ENCODE measurements at places on chromosomes 6 and 20.

GRCh38 chr6:89357390-89357789 lies 4.9 kb upstream of the UBE2J1 start:
- no peak for DNase-seq

GRCh38 chr6:37696220-37696840 lies 1.4 kb downstream of the MDGA1 start:
- no peak for DNase-seq

- DNase-seq, result no peak
Observed at GRCh38 chr6:106225581-106225980, 100.0 kb downstream of the ATG5 start.

DNA sequence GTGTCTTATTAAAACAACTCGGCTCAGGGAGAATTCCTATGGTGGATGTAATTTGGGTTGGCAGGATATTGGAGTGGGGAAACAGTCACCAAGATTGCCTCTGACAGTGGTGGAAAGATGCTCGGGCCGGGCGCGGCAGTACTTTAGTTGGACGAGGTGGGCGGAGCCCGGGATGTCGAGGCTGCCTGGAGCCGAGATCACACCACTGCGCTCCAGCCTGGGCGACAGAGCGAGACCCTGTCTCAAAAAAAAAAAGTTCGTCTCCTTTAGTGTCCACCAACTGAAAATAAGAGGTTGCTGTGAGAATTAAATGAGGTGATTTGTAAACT lies 621 bp downstream of the NOL7 start:
- DNase-seq, result no peak

- no peak for DNase-seq
Observed at GRCh38 chr20:62030834-62031434, 34.7 kb downstream of the TAF4 start.

DNA sequence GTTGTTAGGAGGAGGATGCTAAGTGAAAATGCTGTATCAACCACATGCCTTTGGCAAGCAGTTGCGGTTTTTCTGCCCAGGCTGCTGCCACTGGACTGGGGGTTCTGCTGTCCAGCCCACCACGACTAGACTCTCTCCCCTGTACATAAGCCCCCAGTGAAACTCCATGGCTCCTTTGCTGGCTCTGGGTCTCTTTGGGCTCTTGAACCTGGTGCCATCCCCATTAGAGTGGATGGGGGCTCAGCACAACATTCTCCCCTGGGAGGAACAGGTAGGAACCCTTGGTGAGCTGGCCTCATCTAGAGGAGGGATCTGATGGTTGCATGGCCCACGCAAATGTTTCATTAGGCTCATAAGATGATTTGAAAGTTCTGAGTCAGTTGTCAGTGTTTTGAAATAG lies 204.8 kb upstream of the KCNG1 start:
- DNase-seq, result no peak

DNA sequence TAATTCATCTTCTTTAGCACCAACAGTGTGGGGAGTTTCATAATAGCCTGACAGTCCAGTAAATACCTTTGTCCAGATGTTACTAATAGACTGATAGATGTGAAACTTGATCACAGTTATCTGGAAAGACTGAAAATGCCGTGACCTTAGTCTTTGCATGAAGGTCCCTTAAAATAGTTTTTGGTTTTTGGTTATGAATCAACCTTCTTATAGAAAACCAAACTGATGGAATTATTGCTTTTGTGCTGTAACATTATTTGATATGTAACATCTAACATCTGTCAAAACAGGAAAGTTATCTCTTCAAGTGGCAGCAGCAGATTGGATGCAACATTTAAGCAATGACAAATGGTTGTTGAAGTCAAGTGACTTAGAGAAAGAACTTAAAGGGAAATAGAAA lies 190.4 kb downstream of the DOK5 start:
- no peak for DNase-seq

GRCh38 chr6:36065916-36066315 lies 38.3 kb downstream of the MAPK14 start:
- DNase-seq, result no peak

- DNase-seq, result no peak
Observed at GRCh38 chr6:20747991-20748390, 213.7 kb downstream of the CDKAL1 start.

DNA sequence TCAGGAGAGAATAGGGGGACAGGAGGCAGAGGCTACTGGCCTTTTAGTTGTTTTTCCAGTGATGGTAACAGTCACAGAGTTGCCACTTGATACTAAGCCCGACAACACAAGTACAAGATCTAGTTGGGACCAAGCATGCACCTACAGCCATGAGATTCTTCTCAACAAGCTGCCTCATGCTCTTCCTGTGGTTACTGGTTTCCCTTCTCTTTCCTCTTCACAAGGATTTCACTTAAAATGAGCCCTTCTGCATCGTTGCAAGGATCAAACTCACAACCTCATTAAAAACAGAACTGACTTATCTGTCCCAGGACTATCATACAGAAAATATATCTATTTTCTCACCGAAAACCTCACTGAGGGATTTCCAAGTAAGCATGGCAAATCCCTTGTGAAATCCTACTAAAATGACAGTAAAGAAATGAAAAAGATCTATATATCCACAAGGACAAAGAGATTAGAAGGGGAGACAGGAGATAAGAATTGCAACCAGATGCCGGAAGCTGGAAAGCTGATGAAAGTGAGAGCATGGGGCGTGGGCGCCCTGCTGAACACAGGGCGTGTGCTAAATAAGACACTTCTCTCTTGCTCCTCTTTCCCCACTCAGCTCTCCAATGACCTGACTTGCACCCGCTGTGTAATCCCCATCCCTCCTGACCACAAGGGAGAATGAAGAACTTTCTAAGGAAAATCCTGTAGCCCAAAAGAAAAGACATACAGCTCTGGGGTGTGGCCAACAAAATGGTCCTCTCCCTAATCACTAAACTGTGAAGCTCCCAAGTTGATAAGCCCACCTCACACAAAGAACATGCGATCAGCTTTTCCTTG lies 13.4 kb downstream of the MTFR2 start:
- DNase-seq, result peak; percentile 59

GRCh38 chr6:159880412-159880975 lies 10.3 kb upstream of the MAS1 start:
- no peak for DNase-seq

- no peak for DNase-seq
Observed at GRCh38 chr20:32386091-32386490, 28.0 kb downstream of the ASXL1 start.

- no peak for DNase-seq
Observed at GRCh38 chr20:18688676-18689075, 100.8 kb downstream of the DTD1 start.

- DNase-seq, result no peak
Observed at GRCh38 chr20:62961799-62962198, 9.3 kb downstream of the SLC17A9 start.

GRCh38 chr6:41298785-41299502 lies 12.5 kb upstream of the TREM1 start:
- DNase-seq, result no peak

DNA sequence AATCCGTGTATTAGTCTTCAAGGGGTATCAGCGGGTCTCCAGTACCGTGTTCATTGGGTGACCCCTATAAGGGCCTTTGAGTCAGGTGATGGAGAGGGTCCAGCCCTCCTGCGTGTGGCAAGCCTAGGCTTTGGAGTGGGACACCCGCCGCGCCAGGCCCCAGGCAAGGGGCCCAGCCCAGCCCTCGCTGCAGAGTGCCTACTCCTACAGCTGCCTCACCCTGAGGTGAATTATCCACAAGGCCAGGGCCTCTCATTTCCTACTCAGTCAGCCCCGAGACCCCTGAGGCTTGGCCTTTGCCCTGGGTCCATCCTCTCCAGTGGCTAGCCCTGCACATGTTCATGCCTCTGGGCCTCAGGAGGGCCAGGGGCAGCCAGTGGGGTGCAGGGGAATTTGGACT lies 45.1 kb downstream of the TMEM242 start:
- no peak for DNase-seq

DNA sequence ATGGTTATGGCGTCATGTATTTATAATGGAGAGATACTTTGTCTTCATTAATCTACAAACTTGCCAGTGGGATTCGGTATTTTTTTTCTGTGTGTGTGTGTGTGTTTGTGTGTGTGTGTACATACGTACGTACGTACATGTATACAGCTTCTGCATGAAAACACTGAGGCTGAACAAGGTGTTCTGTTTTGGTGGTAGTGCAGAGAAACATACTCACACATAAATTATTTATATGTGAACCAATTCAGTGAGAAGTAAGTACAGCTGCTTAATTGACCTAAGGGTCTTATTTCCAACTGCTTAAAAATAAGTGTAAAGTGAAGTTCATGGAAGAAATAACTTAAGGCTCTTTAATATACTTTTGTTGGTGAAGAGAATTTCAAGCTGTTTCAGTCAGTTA lies 234.2 kb downstream of the BCKDHB start:
- no peak for DNase-seq

GRCh38 chr20:9506964-9507369 lies 7.4 kb upstream of the LAMP5 start:
- no peak for DNase-seq

DNA sequence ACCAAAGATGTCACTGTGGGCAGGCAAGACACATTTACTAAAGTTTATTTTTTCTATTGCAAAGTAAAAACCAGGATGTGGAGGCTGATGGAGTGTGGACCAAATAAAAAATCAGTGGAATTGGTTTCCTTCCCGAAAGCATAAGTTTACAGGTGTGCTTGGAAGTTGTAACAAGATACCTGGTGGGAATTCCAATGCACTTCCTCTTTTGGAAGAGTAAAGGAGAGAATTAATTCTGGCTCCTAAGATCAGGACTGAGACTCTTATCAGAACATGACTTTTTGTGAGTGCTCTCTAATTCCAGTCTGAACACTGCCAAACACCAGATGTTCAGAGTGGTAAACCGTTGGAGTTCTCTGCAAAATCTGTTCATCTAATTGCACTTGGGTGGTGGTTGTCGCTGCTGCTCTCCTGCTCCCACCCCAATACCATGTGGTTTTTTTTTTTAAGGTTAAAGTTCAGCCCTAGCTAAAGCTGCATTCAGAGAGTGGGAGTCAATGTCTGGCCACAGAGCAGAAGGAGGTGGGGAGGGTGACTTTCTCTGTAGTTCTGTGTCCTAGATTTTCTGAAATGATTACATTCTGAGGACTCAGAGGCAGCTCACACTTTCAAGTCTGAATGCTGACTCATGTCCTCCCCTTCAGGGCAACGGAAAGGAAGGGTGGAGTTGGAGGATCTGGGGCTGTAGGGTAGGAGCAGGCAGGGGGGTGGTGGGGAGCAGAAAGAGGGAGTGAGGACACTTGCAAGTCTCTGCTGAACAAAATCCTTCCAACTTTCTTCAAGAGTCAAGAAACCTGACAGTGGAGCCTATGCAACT lies 275.8 kb upstream of the PRDM1 start:
- peak; percentile 95 for DNase-seq

- DNase-seq, result no peak
Observed at GRCh38 chr20:3082955-3083952, 1.3 kb downstream of the AVP start.

GRCh38 chr20:17803765-17804164 lies 104.0 kb downstream of the BANF2 start:
- no peak for DNase-seq

DNA sequence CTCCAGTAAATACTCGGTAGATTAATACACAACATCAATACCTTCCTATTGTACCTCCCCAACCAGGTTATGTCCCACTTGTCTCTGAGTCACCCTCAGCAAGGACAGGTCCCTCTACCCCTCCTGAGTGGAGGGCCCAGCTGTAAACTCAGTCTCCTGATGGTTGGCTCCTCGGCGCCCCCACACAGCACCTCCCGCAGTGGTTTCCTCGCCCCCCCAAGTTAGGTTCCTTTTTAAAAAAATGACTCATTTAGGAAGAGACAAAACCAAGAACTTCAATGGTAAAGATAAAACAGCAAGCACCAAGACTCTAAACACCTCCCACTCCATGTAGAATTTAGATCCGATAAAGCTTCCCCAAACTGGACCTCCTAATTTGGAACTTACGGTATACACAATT lies 83.5 kb downstream of the TRERF1 start:
- no peak for DNase-seq

GRCh38 chr20:49397525-49397924 lies 84.9 kb downstream of the KCNB1 start:
- no peak for DNase-seq

- no peak for DNase-seq
Observed at GRCh38 chr6:154874773-154875592, 120.1 kb upstream of the TIAM2 start.

DNA sequence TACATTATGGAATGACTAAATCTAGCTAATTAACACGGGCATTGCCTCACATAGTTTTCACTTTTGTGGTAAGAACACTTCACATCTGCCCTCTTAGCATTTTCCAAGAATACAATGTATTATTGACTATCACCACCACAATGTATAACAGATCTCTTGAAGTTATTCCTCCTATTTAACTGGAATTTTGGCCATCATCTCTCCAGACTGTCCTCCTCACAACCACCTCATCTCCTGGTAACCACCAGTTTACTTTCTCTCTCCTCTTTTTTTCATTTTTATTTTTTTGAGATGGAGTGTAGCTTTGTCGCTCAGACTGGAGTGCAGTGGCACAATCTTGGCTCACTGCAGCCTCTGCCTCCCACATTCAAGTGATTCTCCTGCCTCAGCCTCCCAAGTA lies 8.2 kb upstream of the SHLD1 start:
- DNase-seq, result no peak

- no peak for DNase-seq
Observed at GRCh38 chr6:131431718-131432117, 141.3 kb upstream of the ARG1 start.

- no peak for DNase-seq
Observed at GRCh38 chr20:47382746-47383415, 26.4 kb upstream of the ZMYND8 start.

Data from CMK (cell line).